CD4-positive, alpha-beta T cell treated with Interleukin-17A for 4 hours (primary cell): ENCODE measurements at places on chromosomes 16 and 17.

GRCh38 chr17:68863091-68863652 is 92.0 kb downstream of the ABCA8 start:
- no peak for DNase-seq

DNA sequence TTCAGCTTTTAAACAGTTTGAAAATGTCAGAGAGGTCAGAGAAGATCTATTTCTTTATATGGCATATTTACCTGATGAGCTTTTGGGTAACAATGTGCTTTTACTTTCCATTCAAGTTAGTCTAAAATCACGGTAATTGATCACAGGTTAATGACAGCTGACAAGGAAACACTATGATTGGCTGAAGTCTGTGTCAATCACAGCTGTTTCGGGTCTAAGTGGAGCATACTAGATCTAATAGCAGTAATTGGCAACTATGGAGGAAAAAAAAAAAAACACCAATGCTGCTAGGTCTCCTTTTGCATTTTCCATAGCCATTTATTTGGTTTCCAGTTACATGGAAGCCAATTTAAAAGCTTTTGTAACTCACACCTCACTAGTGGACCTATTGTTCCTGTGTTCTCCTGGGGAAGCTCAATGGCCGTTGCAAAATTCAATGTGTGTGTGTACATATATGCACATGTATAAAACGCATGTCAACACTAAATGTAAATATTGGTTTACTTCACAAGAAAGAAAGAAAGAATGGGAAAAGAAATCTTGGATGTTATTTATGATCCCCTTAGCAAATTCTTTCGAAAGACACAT is 568.3 kb upstream of the ZFHX3 start:
- DNase-seq: no peak

DNA sequence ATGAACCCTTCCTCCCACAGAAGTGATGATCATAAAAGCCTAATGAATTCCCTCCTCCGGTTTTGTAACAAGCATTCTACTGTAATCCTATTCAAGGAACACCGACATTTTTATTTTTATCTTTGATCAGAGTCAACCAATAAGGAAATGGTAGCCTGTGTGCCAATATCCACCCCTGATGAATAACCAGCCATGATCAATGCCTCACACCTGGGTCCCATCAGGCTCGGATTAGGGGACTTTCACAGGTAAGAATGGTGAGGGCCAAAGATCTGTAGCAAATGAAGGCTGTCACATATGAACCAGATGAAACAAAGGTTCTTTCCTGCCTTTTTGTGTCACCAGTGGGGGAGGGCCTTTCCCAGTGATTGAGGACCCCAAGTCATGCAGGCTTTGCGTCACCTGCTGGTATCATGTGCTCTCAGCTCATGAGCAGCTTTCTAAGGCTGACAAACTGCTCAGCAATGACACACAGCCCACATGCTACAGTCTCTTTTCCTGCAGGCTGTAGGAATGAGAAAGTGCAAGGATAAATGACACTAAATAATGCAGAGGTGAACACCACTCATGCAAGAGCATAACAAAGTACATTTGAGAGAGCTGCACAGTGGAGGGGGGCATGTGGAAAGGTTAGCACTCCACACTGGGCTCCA is 34.9 kb downstream of the TOM1L2 start:
- DNase-seq: no peak

DNA sequence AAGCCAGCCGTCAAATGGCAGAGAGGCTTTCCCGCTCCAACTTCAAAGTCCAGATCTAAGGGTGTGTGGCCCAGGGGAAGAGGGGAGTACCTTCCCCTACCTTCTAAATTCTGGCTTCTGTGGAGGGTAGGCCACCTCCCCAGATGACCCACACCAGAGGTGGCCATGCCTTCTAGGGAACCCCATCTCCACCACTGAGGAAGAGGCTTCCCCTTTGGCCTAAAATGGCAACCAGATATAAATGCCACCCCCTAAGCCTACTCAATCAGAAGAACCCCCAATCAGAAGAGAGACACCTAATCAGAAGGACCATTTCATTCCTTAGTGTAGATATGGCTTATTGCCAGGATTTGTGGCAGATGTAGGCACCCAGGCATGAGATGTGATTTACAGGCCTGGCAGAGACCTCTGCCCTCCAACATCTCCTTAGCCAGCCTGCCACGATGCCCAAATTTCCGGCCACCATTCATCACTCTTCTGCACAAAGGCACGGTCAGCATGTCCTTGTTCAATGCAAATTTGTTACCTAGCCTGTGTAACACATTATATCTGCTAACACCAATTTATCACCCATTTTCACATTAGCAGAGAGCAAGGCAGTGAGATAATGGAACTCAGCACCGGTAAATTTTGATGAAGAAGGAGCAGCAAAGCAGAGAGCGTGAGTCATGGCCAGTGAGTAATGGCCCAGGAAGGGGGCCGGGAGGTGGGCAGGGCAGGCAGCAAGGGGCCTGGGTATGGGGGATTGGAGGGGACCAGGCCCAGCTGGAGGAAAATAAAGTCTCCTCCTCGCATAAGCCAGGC is 1.2 kb upstream of the MGAT5B start:
- DNase-seq: no peak

DNA sequence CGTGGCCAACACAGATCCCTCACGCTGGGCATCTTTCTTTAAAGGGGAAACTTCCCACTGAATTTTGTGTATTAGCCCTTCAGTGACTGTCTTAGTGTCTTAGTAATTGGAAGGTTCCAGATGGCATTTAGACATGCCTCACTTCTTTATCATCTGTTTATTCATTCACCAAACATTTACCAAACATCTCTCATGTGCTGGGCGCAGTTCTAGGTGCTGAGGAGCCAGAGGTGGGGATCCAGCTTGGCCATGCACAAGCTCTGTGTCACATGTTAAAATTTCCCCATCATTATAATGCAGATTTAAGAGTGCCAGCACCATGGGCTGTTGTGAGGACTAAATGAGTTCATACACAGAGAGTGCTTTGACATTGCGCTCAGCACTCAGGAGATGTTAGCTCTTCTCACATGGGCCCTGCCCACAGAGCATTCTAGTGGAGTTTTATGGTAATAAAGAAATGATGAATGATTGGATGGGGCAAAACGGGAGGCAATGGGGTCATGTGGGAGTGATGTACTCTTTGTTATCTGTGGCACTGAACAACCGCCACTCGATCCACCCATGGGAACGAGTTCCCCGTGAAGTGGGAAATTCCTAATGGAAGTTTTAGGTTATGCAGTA is 119.7 kb downstream of the SNX29 start:
- DNase-seq: no peak

- DNase-seq: no peak
These were observed 949 bp upstream of the GSPT1 start for GRCh38 chr16:11916524-11917285.

DNA sequence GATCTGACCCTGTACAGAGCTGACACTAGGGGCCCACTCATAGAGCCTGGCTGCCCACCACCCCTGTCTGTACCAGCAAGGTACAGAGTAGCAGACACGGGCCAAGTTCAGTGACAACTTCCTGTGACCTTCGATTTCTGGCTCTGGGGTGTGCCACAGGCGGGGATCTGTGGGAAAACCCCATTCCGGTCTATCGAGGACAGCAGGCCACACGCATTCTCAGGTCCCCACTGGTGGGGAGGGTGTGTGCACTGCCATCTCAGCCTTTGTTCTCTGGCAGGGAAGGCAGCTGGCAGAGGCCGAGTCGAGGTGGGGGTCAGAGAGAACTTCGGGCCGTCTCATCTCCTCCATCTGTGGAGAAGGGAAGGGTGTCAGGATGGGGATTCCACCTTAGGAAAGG is 10.0 kb downstream of the NLE1 start:
- no peak for DNase-seq

DNA sequence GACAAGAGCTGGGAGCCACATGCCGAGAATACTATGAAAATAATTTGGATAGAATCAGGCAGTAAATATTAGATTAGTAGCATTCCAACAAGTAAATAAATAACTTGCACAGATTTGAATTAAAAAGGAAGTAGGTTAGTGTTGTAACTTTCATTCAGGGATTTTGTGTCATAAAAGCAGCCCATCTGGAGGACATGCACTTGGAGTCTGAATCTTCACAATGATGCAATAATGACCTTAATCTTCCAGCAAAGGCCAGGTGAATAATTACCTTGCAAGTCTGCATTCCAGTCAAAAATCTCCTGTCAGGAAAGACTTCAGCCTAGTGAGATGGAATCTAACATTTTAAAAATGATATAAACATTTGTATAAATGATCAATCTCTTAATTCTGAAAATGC is 518.1 kb downstream of the KCNJ2 start:
- no peak for DNase-seq

DNA sequence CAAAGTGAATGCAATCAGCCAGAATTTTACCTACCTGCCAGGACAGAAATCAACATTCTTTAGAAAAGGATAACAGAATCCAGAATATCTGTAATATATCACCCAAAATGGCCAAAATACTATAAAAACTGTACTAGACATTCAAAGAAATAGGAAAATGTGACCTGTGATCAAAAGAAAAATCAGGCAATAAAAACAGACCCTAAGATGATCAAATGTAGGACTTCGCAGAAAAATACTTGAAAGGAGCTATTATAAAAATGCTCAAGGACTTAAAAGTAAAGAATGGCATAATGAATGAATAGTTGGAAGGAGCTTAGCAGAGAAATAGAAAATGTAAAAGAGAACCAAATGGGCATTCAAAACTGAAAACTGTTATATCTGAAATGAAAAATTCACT is 4.1 kb downstream of the LPCAT2 start:
- DNase-seq: no peak

- no peak for DNase-seq
These were observed 139.5 kb upstream of the PMFBP1 start for GRCh38 chr16:72311426-72311825.

DNA sequence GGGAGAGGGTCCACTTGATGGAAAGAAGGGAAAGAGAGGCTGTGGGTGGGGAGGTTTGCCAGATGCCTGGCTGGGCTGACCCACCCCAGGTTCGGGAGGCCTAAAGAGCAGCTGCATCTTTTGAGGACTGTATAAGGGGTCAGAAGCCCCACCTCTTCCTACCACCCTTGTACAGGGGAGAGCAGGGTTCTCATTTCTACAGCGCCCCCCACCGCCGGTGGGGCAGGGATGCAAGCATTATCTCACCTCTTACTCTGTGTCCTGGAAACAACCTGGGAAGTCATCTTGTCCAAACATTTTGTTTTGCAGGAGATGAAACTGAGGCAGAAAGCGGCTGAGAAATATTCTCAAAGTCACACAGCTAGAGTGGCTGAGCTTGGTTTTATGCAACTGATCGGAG is 22.5 kb upstream of the CCDC182 start:
- no peak for DNase-seq

- no peak for DNase-seq
These were observed 15.7 kb upstream of the SLC35B1 start for GRCh38 chr17:49723423-49723822.

DNA sequence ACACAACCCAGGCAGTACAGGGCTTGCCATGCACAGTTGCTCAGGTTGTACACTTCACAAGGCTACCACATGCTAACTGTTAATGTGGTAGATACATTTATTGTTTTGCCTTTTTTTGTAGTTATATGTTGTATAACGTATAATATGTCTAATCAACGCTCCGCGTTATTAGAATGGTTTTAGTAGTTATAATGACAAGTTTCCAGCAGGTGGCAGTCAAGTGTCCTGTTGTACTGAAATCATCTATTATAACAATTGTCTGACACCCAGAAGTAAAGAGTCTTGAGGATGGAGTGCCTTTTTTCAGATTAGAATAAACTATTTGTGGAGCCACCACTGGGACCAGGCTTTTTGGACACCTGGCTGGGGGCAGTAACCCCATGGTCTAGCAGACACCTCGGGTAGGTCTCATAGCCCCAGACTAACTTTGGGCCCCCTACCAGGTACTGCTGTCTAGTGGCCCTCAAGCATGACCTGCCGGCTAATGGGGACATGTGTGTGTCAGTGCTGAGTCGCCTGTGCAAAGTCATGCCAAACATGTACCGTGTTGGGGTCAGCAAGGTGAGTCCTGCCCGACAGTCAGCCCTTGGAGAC is 32.8 kb downstream of the MYO15A start:
- DNase-seq: peak; percentile 62

DNA sequence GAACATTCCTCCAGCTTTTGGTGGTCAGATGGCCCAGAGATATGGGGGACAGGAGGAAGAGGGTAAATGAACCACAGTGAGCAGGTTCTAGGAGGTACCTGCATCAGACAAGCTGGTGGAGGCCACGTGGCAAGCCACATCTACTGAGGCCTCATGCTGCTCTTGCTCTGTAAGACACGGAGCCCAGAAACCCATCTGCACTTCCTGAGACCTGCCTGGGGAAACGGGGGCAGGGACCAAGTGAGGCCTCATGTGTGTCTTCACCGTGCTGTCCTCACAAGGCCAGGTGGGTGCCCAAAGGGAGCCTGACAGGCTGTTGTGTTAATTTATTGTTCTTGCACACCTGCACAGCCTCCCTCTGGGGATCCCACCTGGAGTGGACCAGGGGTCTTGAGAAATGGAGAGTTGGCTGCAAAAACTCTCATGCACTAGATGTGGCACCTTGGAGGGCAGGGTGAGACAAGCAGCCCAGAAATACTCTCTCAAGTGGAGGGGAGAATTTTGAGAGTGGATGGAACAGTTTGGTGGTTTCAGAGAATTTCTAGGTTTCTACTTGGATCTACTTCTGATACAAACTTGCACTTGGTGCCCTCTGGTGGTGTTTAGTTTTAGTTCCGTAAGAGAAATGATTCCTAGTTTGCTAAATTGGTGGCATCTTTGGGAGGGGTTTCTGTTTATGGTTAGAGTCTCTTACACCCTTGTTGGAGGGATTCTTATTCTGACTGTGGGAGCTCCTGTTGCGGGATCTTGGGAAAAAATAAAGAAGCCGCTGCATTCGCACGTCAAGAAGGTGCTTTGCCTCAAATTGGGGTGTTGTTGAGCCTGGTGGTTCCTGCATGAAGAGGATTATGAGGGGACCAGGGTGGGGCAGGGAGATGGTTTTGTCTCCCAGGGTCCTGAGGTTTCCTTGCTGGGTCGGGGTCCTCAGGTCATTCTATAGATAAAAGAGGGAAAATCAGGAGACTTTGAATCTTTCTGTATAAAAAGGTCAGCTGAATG is 47.5 kb downstream of the SLC6A2 start:
- no peak for DNase-seq

- no peak for DNase-seq
These were observed 811 bp upstream of the MAP2K3 start for GRCh38 chr17:21283482-21284318.

DNA sequence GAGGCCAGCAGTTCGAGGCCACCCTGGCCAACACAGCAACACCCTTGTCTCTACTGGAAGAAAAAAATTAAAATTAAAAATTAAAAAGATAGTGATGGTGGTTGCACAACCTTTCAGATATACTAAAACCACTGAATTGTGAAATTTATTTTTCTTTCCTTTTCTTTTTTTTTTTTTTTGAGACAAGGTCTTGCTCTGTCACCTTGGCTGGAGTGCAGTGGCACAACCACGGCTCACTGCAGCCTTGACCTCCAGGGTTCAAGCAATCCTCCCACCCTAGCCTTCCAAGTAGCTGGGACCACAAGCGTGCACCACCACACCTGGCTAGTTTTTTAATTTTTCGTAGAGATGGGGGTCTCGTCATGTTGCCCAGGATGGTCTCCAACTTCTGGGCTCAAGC is 254.4 kb downstream of the SLC39A11 start:
- no peak for DNase-seq

DNA sequence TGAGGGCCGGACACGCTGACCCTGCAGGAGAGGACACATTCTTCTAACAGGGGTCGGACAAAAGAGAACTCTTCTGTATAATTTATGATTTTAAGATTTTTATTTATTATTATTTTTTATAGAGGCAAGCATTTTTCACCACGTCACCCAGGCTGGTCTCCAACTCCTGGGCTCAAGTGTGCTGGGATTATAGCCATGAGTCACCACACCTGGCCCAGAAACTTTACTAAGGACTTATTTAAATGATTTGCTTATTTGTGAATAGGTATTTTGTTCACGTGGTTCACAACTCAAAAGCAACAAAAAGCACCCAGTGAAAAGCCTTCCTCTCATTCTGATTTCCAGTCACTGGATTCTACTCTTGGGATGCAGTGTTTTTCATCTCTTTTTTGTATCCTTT is 2.3 kb upstream of the SERPINF1 start:
- no peak for DNase-seq
